GM10248 (cell line): ENCODE measurements at places on chromosomes 2 and 18.

- no peak for DNase-seq
These were observed 30.6 kb upstream of the SCN9A start for GRCh38 chr2:166406374-166406773.

DNA sequence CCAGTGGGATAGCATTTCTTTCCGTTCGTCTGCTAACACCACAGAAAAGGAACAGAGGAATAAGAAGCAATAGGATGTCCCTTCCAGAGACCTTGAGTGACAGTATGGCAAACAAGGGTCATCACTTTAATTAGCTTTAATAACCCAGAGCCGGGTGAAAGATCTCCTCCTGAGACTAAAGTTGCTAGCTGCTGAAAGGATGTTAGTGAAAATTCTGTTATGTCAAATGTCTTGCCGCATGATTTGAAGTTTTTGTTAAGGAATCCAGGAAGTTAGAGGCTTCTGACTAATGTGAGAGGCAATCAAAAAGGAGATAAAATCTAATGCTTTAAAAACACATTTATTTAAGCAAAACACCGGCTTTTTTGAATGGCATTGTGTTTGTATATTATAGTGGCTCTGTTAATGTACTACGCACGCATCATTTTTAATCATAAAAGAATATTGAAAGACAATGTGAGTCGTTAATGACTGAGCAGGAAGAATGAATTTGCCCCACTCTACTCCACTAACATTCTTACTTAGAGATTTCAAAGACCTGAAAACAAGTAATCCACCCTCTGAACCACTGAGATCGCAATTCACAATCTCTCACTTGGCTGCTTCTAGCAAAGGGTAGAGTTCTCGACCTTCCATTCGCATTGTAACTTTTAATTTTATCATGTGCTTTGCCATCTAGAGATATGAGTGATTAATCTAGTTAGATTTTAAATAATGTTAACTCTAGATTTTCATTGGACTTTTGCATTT, 536.6 kb downstream of the LRRTM4 start:
- DNase-seq, result no peak

DNA sequence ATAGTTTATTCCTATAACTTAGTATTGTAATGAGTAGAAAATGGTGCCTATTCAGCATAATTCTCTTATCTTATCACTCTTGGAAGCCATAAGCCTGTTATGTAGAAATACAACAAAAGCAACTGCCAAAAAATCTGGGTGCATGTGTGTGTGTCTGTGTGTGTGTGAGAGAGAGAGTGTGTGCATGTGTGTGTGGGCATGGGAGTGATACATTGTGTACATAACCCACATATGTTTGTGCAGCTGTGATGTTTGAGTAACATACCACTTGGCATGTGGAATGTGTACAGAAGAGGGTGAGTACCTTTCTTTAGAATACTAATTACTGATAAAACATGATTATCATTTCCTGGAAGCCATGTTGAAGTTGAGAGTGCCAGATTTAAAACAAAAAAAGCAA, 642.3 kb upstream of the SYT4 start:
- DNase-seq, result no peak

- DNase-seq, result no peak
These were observed 35.4 kb upstream of the HNMT start for GRCh38 chr2:137928547-137929518.

- DNase-seq, result no peak
These were observed 64.3 kb downstream of the EDAR start for GRCh38 chr2:108924580-108925251.

DNA sequence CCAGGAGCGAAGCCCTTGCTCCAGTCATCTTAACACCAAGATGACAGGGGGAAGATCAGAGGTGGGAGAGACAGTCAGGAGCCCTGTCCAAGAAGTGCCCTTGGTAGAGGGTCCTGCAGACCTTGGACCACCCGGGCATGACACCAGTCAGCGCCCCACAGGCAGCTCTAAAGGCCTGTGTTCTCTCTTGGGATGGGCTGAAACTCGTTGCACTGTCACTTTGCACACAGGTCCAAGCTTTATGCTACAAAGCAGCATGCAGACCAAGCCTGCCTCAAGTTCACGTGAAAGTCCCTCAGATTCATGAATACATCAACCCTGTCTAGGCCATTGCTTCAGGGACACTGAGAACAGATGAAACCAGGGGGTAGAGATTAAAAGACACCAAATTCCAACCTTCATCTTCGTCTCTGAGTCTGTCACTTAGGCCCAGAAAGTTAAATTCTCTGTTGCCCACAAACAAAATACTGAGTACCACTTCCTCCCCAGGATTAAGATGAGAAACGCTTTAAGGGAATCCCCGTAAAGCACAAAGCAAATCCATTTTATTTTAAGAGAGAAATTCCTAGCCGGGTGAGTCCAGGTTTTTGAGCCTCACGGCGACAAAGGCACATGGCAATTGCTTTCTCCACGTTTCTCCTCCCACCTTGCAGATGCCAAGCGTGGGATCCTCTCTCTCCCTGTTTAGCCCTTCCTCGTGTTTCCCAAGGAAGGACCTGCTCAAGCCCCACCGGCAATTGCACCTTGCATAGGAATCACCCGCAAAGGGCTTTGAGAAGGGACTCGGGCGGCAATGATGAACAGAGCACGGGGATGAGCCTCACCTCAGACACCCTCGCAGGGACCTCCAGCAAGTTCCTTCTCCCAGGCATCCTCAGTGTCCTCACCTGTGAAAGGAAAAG, 75.0 kb upstream of the ID2 start:
- DNase-seq, result no peak

DNA sequence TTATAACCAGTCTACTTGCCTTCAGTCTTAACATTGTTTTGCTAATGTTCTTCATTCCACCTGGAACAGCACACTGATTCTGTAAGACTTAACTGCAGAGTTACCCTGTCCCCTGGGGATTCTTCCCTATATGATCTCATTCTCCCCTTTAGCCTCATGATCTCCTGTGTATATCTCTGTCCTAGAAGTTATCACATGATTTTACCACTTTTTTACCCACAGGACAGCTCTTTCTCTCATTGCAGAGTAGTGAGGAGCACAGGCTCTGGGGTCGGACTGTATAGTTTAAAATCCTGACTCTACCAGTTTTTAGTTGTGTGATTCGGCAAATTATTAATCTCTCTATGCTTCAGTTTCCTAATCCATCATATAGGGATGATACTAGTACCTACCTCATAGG, 14.2 kb upstream of the EXOC6B start:
- DNase-seq, result no peak

DNA sequence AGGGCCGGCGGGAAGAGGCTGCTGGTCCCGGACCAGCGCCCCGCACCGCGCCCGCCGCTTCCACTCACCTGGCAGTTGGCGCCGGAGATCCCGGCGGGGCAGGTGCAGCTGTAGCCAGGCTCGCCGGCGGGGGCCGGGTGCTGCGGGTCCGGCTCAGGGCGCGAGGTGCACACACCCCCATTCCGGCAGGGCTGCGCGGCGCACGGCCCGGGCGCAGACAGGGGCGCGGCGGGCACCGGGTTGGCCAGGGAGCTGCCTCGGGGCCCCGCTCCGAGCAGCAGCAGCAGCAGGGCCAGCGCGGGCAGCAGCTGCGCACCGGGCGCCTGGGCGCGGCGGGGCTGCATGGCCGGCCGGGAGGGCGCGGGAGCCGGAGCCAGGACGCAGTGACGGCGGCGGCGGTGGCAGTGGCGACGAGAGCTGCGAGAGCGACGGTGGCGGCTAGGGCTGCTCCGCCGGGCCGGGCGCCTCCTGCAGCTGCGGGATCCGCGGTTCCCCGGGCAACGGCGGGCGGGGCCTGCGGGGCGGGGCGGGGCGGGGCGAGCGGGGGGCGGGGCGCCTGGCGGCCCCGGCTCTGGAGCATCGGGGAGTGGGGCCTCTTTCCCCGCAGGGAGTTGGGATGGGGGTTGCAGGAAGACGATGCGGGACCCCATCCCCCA, at the start of gene DNER:
Gene DNER (minus strand): TSS at position 476 of the 656 bp plus-strand sequence. CDS start 132 bp downstream, at position 344.
- DNase-seq, result peak; percentile 73

DNA sequence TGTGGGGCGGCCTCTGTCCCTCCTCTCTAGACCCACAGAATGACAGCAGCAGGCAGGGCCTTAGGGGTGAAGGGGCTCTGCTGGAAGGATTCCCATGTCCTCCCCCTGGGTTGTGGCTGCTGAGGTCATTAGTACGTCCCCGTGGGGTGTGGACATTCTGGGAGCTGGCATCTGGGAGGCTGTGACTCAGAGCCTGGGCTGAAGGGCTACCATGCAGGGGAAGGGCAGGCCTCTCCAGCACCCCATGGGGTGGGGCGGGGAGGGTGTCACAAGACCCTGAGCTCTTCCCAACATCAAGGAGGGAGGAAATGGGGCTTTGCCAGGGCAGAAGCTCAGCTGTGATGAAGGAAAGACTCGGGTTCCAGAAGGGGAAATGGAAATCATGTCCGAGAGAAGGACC, 105.8 kb upstream of the SMAD2 start:
- DNase-seq, result no peak

GRCh38 chr2:32363597-32363996, 6.8 kb downstream of the BIRC6 start:
- peak; percentile 48 for DNase-seq

GRCh38 chr2:1674276-1674675, 70.0 kb downstream of the PXDN start:
- DNase-seq, result no peak

- DNase-seq, result no peak
These were observed 14.4 kb downstream of the HOXD3 start for GRCh38 chr2:176171351-176172006.

DNA sequence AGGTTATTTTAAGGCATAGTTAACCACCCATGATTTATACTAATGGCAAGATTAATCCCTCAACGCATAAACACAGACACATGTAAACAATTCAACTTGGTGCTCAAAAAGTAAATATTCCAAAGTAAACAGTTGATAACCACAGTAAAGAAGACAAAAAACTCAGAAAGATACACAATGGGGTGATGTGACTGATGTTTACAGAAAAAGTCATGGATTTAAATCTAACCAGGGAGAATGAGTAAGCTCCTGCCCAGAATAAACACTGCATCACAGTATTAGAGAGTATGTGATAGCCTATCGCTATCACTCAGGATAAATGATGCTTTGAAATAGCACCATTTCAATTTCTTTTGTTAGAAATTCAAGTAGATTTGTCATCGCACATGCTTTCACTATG, 49.3 kb downstream of the HIBCH start:
- DNase-seq, result no peak

DNA sequence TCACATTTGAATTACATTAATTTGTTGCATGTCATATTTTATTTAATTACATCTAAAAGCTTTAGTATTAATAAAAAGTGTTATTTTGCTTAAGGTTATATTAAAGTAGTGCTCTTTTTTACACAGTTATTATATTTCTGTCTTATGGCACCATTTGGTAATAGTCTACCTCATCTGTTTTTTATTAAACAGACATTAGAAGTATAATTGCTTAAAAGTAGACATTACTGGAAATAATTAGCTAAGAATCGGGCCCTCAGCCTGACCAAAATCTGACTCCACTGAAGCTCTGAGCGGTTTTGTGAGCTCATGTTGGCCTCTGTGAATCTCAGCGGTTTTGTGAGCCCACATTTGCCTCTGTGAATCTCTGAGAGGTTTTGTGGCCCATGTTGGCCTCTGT, 102.5 kb upstream of the SNTG2 start:
- DNase-seq, result no peak

DNA sequence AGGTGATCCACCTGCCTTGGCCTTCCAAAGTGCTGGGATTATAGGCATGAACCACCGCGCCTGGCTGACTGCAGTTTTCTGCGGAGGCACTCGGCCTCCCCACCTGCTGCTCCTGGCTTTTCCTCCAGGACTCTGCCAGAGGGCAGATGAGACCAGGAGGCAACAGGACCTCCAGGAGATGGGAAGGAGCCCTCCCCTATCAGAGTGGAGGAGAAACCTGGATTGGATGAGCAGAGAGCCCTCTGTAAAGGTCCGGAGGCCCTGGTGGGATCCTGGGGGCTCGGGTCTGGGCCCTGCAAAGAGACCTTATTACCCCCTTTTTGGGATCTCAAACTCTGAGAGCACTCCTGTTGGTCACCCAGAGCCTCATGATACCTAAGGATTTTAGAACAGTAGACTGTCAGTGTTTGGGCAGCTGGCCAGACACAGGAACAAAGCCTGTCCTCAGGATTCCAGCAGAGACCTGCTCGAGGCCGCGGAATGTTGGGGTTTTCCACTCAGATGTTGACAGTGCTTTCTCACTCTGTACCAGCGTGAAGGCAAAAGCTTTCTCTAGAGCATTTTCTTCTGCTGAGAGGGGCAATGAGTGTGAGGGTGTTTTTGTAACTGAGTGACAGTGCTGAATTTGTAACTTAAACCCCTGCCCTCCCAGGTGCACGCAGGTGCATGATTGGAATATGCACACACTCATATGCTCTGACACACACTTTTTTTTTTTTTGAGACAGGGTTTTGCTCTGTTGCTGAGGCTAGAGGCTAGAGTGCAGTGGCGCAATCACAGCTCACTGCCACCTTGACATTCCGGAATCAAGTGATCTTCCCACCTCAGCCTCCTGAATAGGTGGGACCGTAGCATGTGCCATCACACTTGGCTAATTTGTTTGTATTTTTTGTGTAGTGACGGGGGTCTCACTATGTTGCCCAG, 48.4 kb downstream of the NPPC start:
- DNase-seq, result no peak

DNA sequence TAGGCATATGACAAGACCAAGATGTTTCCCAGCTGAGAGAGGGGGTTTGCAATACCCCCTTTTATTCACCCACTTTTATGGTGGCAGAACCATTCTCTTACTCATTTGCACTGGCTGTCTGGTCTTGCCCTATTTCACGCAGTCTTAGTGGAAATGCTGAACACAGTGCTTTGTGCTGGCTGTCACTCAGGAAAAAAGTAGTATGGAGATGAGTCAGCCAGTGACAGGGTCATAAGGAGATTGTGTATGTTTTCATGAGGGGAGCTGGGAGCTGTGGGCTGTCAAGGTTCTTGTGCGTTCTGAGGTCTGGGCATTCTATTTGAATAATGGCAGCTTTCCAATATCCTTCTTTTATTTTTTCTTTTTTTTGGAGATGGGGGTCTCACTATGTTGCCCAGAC, 10.9 kb upstream of the CNRIP1 start:
- no peak for DNase-seq

- DNase-seq, result no peak
These were observed 318.8 kb upstream of the FIGN start for GRCh38 chr2:164054651-164055050.

GRCh38 chr18:71743634-71744033, 800.5 kb downstream of the CBLN2 start:
- no peak for DNase-seq

GRCh38 chr2:219099329-219099728, 38.6 kb upstream of the IHH start:
- no peak for DNase-seq

- no peak for DNase-seq
These were observed 122.6 kb upstream of the FAM117B start for GRCh38 chr2:202512176-202512575.

DNA sequence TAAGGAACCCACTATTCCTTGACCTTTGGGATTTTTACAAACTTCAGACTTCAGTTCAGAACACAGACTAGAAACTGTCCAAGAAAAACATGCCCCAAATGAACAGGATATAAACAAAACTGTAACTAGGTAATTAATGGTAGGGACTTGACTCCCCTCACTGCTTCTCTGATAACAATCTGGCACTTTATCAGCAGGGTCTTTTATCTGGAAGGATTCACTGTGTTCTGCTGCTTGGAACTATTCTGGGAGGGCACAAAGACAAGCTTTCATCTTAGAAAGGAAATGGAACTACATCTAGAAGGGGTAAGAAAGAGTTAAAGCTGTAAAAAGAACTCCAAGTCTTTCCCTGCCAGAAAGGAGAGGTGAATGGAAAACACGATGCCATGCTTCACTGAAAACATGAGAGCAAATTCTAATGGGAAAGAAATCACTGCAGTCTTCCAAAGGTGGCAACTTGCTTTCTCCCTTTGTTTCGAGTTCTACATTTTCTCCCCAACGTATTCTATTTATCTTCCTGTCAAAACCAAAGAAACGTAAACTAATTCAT, 181.2 kb downstream of the THADA start:
- no peak for DNase-seq

- no peak for DNase-seq
These were observed 10.2 kb upstream of the CABYR start for GRCh38 chr18:24128700-24129099.
